Activated T-helper 2 cell treated with anti-CD3 and anti-CD28 coated beads, Interferon-gamma antibody, Interleukin-2, Interleukin-4, amounts not matched to agents 10 μg/mL and 5 μg/mL and 100 μg/mL, durations not matched to agents 14 hours and 24 hours and 36 hours (primary cell): ENCODE measurements at places on chromosomes 5 and 9.

GRCh38 chr9:114856942-114857315 lies 51.1 kb upstream of the TNFSF15 start:
- no peak overlapping the region for H3K4me3 ChIP-seq
- H3K27me3 ChIP-seq, result peaks cover 38% of the 10 kb centered on the region
- DNase-seq, result no peak
- no peak overlapping the region for H3K27ac ChIP-seq

DNA sequence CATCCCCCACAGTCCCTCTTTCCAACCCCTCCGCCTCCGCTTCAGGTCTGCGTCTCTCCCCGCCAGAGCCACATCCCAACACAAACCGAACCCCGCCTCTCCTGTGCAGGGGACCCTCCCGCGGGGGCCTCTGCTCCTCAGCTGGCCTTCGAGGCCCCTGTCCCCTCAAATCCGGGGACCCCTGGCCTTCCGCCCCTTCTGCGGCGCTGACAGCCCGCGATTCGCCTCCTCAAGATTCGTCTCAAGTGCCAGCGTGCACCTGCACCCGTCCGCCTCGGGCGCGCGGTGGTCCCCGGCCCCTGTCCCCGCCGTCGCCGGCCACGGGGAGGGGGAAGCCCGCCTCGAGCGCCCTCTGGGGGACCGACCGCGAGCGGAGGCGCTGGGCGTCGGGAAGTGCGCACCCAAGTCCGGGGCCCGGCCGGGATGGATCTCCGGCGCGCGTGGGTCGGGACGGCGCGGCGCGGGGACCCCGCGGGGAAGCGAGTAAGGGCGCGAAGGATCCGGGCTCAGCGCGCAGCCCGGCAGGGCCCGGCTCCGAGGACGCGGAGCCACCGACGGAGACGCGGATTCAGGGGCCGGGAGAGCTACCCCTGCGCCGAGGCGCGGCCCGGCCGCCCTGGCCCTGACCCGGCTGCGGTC lies 623 bp downstream of the FLT4 start:
- no peaks in the 10 kb centered on the region for H3K36me3 ChIP-seq
- H3K4me1 ChIP-seq, result peaks cover 5% of the 10 kb centered on the region
- peak overlapping the region; percentile 67 for H3K4me3 ChIP-seq

- H3K27ac ChIP-seq, result no peak overlapping the region
- no peaks in the 10 kb centered on the region for H3K27me3 ChIP-seq
- H3K36me3 ChIP-seq, result no peaks in the 10 kb centered on the region
- DNase-seq, result no peak
Measured at GRCh38 chr9:8315211-8315610, 515.6 kb upstream of the DMAC1 start.

- H3K36me3 ChIP-seq, result no peaks in the 10 kb centered on the region
- H3K4me3 ChIP-seq, result peak overlapping the region; percentile 52
- H3K27me3 ChIP-seq, result no peaks in the 10 kb centered on the region
- no peak for DNase-seq
Measured at GRCh38 chr9:129166623-129167557, 11.2 kb downstream of the IER5L start.

GRCh38 chr9:27472195-27472594 lies 51.9 kb upstream of the IFNK start:
- no peaks in the 10 kb centered on the region for H3K36me3 ChIP-seq
- H3K27me3 ChIP-seq, result no peaks in the 10 kb centered on the region
- no peak for DNase-seq
- peaks cover 12% of the 10 kb centered on the region for H3K4me1 ChIP-seq
- no peak overlapping the region for H3K27ac ChIP-seq

DNA sequence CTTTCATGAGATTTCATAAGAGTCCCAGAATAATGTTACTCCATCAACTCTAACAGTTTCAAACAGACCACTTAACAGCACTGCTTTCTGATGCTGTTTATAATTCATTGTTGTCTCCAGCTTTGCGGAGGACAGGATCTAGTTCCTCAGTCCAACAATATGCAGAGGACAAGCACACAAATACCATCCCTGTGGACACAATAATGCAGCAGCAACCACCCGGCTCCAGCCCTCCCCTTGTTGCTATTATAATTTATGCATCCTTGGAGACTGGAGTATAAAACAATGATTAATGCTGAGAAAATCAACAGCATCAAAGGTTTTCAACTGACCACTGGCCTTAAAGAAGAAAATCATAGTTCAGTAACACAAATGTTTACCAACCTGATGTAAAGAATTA lies 108.3 kb downstream of the DENND1A start:
- H3K4me1 ChIP-seq, result peaks cover 7% of the 10 kb centered on the region
- peaks cover 3% of the 10 kb centered on the region for H3K27me3 ChIP-seq
- H3K4me3 ChIP-seq, result no peak overlapping the region
- DNase-seq, result no peak

DNA sequence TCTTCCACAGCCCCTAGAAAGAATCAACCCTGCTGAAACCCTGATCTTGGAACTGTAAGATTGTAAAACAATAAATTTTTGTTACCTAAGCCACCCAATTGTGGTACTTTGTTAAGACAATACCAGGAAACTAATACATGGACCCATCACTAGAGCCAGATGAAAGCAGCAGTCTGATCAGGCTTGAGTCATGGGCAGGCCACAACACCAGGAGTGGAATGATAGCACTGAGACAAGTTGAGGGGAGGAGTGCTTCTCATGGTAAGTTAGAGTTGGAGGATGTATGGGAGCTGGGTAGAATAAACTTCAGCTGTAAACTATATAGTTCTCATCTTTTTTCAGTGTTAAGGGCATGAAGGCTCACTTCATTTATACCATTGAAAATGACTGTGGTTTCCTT lies 164.4 kb upstream of the OR13F1 start:
- H3K36me3 ChIP-seq, result no peaks in the 10 kb centered on the region
- H3K4me1 ChIP-seq, result no peaks in the 10 kb centered on the region
- H3K27ac ChIP-seq, result no peak overlapping the region

DNA sequence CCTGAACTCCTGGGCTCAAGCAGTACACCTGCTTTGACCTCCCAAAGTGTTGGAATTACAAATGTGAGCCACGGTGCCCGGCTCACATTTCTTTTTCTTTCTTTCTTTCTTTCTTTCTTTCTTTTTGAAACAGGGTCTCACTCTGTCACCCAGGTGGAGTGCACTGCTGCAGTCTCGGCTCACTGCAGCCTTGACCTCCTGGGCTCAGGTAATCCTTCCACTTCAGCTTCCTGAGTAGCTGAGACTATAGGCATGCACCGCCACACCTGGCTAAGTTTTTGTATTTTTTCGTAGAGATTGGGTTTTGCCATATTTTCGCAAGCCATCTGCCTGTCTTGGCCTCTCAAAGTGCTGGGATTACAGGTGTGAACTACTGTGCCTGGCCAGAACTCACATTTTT lies 183.7 kb downstream of the CCDC171 start:
- H3K4me1 ChIP-seq, result no peaks in the 10 kb centered on the region
- DNase-seq, result no peak
- H3K36me3 ChIP-seq, result no peaks in the 10 kb centered on the region
- no peaks in the 10 kb centered on the region for H3K27me3 ChIP-seq
- H3K4me3 ChIP-seq, result no peak overlapping the region

DNA sequence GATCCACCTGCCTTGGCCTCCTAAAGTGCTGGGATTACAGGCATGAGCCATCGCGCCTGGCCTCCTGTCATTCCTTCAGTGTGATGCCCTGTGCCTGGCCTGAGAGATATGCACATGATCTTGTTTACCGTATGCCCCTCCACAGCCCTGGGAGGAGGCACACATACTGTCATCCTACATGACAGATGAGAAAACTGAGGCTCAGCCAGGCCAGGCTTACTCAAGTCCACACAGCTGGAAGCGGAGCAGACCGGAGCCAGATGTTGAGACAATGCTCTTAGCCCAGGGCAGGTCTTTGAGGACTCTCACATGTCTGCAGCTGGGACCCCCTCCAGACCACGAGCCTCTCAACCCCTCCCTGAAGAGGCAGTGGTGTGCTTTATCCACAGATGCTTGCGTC lies 38.7 kb upstream of the SH3PXD2B start:
- H3K36me3 ChIP-seq, result no peaks in the 10 kb centered on the region
- no peak overlapping the region for H3K4me3 ChIP-seq

GRCh38 chr5:66438696-66439095 lies 157.5 kb upstream of the MAST4 start:
- peaks cover 3% of the 10 kb centered on the region for H3K27me3 ChIP-seq
- DNase-seq, result no peak
- H3K4me1 ChIP-seq, result peaks cover 7% of the 10 kb centered on the region

- H3K36me3 ChIP-seq, result no peaks in the 10 kb centered on the region
- H3K27ac ChIP-seq, result no peak overlapping the region
- H3K4me3 ChIP-seq, result no peak overlapping the region
- no peak for DNase-seq
- no peaks in the 10 kb centered on the region for H3K27me3 ChIP-seq
Measured at GRCh38 chr5:124790895-124791732, 44.7 kb upstream of the ZNF608 start.

GRCh38 chr5:59587489-59588337 lies 305.8 kb downstream of the PDE4D start:
- H3K4me1 ChIP-seq, result peaks cover 16% of the 10 kb centered on the region
- no peak for DNase-seq
- H3K27me3 ChIP-seq, result peaks cover 29% of the 10 kb centered on the region
- H3K36me3 ChIP-seq, result no peaks in the 10 kb centered on the region
- no peak overlapping the region for H3K4me3 ChIP-seq
- H3K27ac ChIP-seq, result no peak overlapping the region

- H3K27me3 ChIP-seq, result no peaks in the 10 kb centered on the region
- no peaks in the 10 kb centered on the region for H3K36me3 ChIP-seq
- no peak overlapping the region for H3K27ac ChIP-seq
- no peaks in the 10 kb centered on the region for H3K4me1 ChIP-seq
Measured at GRCh38 chr9:109715344-109715743, 64.7 kb upstream of the PALM2AKAP2 start.

DNA sequence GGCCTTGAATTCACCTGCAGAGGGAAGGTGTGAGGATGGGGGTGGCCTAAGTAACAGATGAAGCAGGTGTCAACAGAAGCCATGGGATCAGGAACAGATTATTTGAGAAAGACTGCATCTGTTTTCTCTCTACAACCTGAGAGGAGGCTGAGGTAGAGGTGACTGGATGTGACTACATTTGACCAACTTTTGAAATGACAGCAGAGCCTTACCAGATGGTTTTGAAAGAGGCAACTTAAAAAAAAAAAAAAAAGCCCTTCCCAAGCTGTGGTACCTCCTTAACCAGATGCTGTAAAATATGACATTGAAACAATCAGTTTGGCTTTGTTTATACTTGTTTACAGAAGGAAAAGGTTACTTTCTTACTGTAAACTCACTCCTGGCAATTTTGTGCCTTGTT lies 108.6 kb downstream of the TRIO start:
- no peak overlapping the region for H3K27ac ChIP-seq
- peaks cover 2% of the 10 kb centered on the region for H3K27me3 ChIP-seq
- H3K36me3 ChIP-seq, result no peaks in the 10 kb centered on the region
- no peak for DNase-seq
- H3K4me1 ChIP-seq, result no peaks in the 10 kb centered on the region
- no peak overlapping the region for H3K4me3 ChIP-seq

GRCh38 chr5:34041247-34041972 lies 1.6 kb downstream of the C1QTNF3 start:
- no peak for DNase-seq
- no peaks in the 10 kb centered on the region for H3K36me3 ChIP-seq
- H3K27ac ChIP-seq, result no peak overlapping the region
- H3K4me1 ChIP-seq, result no peaks in the 10 kb centered on the region
- no peaks in the 10 kb centered on the region for H3K27me3 ChIP-seq

DNA sequence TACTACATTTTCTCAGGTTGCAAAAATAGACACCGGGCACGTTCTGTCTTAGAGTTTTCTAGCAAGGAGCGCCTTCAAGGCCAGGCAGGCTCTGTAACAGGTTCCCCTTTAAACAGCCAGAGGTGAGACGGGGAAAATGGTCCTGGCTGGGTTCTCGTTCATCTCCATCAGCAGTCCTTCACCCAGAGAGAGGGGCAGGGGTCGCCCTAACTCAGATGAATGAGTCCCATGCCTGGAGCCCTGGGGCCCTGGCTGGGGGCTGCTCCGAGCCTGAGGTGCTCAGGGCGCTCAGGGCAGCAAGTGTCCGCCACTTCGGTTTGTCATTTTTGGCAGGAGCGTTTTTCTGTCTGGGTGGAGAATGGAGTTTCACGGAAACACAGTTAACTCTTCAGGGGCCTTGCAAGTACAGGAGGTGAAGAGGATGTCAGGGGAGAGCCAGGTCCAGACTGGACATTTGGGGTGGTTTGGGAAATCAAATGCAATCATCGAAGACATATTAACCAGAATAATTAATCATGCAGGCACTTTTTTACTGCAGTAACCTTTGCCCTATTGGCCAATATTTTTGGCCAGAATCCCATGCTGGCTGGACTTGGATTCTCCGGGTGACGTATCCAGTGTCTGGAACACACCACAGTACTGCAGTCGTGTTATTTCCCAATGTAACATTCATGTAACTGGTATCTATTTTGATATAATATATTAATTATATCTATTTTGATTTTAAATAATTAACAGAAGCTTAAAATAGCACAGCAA lies 2.9 kb downstream of the NTNG2 start:
- H3K4me1 ChIP-seq, result peaks cover 14% of the 10 kb centered on the region
- H3K27me3 ChIP-seq, result peaks cover 38% of the 10 kb centered on the region
- no peak overlapping the region for H3K4me3 ChIP-seq
- DNase-seq, result no peak
- H3K36me3 ChIP-seq, result peaks cover 6% of the 10 kb centered on the region

DNA sequence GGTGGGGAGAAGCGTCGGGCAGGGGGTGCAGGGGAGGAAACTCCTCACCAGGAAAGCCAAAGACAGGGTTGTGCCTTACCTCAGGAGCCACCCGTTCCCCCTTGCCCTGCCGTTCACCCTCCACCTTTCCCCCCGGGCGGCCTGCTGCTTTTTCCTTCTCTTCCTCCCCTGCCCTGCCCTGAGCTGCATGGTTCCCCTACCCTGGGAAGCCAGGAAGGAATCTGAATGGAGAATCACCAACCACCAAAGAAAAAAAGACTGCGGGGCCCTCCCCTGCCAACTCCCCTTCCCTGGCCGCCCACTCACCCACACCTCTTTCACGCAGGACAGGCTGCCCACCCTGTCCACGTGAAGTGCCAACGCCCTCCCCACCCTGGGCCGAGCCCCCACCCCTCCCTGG lies 820 bp upstream of the NFX1 start:
- H3K4me1 ChIP-seq, result peaks cover 39% of the 10 kb centered on the region
- H3K27me3 ChIP-seq, result peaks cover 2% of the 10 kb centered on the region
- peak overlapping the region; percentile 100 for H3K27ac ChIP-seq
- peaks cover 37% of the 10 kb centered on the region for H3K36me3 ChIP-seq
- DNase-seq, result no peak

- no peak overlapping the region for H3K27ac ChIP-seq
- peaks cover 12% of the 10 kb centered on the region for H3K4me1 ChIP-seq
- no peak overlapping the region for H3K4me3 ChIP-seq
- no peaks in the 10 kb centered on the region for H3K27me3 ChIP-seq
Measured at GRCh38 chr9:133331641-133332380, 4.2 kb downstream of the SURF6 start.

GRCh38 chr9:130870491-130871381 lies 25.9 kb downstream of the QRFP start:
- H3K27ac ChIP-seq, result no peak overlapping the region
- no peak for DNase-seq
- H3K4me3 ChIP-seq, result no peak overlapping the region
- peaks cover 18% of the 10 kb centered on the region for H3K36me3 ChIP-seq
- H3K4me1 ChIP-seq, result no peaks in the 10 kb centered on the region

- no peaks in the 10 kb centered on the region for H3K36me3 ChIP-seq
- no peak overlapping the region for H3K27ac ChIP-seq
- H3K4me3 ChIP-seq, result no peak overlapping the region
- no peak for DNase-seq
Measured at GRCh38 chr5:135718651-135719050, 115.8 kb upstream of the SLC25A48 start.
